ENCODE measurements at places on chromosomes 2 and 18.

DNA sequence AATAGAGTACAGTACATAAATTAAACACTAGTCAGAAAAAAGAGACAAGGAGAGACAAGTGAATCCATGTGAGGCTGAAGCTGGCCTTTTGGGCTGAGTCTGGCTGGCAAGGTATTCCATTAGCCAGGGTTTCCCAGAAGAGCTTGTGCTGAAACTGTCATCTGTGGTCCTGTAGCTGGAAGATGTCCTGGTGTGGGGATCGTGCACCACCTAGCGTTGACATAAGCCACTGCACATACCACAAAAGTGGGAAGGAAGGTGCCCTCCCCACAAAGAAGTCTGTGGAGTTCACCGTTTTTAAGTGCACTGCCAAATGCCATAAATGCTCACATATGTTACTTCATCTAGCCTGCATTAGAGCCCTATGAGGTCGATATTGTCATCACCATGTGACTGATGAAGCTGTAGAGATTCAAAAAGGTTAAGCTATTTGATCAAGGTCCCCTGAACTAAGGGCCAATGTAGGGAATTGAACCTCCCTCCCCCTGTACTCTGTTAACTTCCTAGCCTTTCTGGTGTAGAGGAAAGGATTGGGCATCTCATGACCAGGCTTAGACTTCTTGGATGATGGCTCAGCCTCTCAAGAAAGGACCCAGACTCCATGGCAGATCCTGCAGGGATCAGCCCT, 31.9 kb upstream of the GALNT14 start:
- DNase-seq, result peak; percentile 55

- DNase-seq, result no peak
These were observed 21.6 kb upstream of the AGFG1 start for GRCh38 chr2:227450311-227450841.

DNA sequence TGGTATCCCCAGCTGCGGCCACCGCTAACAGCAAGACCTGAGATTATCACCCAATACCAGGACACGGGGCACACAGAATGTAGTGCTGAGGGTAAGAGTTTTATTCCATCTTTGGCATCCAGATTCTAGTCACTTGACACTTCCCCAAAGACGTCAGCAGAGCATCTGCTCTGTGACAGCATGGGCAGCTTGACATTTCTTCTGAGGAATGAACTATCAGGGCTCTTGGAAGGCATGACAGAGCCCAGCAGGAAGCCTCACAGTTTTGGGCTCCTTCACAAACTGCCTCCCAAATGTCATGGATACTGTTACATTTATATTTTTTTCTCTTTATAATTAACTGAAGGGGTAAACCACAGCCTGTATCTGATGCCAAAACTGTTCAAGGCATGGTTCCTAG, 1010.7 kb downstream of the TDRD15 start:
- DNase-seq, result no peak

- DNase-seq, result no peak
These were observed 211.6 kb downstream of the TCF4 start for GRCh38 chr18:55376387-55376786.

DNA sequence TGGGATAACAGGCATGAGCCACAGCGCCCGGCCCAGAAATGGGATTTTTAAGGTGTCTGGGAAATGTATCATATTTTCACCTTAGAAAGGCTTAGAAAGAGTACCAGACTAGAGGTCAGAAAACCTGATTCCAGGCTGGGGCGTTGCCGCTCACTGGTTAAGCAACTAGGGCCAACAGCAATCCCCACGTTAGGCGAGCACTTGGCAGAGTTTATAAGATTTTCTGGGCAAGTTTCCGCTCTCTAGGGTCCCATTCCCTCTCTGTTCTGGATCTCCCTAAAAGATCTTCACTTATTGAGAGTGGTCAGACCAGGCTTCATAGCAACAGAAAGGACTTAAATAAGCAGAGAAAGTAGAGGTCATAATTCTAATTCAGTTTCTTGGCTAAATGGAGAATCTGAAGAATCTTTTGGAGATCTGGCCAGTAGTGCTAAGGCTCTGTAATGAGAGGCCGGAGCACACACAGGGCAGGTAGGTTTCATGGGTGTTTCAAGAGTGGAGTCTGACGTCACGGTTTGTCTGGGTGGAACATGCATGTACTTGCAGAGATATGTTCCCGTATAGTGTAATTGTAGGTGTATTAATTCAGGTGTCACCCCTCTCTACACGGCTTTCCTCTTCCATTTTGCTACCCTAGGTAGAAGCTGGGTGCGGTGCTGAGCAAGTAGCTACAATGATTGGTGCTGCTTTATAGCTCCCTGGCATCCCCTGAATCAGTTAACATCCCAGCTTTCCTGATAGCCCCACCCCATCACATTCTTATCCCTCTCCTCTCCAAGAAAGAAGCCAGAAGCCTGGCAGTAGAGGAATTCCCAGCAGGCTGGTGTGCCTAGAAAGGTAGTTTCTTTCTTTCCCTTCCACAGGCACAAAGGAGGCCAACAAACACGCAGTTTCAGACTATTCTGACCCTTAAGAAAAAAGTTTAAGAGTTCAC, 4.4 kb upstream of the SMAD7 start:
- DNase-seq, result no peak

- DNase-seq, result no peak
These were observed 138.2 kb upstream of the NFATC1 start for GRCh38 chr18:79257480-79257879.

- peak; percentile 38 for DNase-seq
These were observed 624 bp downstream of the METTL8 start for GRCh38 chr2:171432969-171433762.

Measured in stimulated activated naive CD8-positive, alpha-beta T cell treated with anti-CD3 and anti-CD28 coated beads, Interleukin-15, amount 100 ng/mL, for 72 hours (primary cell).